ENCODE measurements at places on chromosomes 5 and 9.

- DNase-seq = no peak
Observed at GRCh38 chr9:1469996-1470395, 419.8 kb downstream of the DMRT2 start.

DNA sequence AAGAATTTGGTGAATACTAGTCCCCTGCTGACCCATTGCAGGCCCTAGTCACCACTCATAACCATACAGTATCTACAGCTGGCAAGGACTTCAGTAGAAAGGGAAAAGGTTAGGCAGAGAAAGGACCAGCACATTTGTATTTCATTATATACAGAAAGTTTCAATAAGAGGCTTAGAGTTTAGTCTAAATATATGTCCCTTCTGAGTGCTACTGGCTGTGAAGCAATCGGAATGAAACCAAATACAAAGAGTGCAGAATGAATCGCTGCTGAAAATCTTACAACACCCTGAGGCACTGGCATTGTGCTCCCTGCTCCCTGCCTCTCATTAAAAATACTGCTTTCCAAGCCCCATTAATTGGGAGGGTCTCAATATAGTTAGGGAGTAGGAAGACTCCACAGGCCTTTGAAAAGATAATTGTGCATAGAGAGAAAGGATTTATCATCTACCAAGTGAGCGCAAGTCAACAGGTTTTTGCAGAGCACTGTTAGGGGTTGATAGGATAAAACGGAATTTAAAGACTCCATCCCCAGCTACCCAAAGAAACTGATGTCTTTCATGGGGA is 110.8 kb downstream of the SLC1A3 start:
- DNase-seq = no peak

GRCh38 chr9:27880156-27880555 is 306.9 kb upstream of the C9orf72 start:
- no peak for DNase-seq

- no peak for DNase-seq
Observed at GRCh38 chr5:114430532-114430931, 68.7 kb downstream of the KCNN2 start.

GRCh38 chr5:1894243-1894642 is 11.5 kb upstream of the IRX4 start:
- DNase-seq = no peak

GRCh38 chr5:94545870-94546625 is 72.4 kb downstream of the KIAA0825 start:
- DNase-seq = no peak

DNA sequence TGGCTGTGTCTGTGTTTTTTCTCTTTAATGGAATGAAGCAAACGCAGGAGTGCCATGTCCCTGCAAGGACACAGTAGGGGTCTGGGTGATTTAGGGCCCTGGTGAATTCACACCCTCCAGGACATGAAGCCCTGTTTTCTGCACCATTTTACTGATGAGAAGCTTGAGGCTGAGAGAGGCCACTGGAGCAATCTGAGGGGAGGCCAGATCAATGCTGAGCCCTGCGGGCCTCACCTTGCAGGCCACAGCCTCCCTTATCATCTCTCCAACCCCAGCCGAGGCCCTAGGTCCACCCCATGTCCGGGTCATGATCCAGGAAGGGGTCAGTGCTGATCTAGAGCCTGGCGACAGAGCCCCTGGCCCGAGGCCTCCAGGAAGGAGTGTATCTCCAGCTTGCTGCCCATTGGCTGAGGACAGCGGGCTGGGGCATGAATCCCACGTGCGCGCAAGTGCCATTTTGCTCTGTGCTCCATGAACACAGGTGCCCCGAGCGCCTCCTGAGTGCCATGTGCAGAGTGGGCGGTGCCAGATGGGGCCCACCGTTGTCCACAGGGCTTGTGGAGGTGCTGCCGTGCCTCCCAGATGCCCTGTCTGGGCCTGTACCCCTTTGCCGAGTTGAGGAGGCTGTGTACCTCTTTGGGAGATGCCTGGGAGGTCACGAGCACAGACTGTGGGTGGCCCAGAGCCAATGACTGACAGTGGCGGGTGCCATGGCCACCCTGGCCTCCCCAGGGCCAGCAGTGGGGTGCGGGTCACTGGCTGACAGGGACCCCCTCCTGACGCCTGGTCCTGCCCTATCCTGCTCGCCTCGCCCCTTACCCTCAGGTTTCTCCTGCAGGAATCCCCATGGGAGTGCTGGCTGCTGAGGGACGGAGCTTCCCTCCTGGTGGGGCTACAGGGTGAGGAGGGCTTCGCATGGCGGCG is 32.3 kb upstream of the LPCAT1 start:
- DNase-seq = no peak

DNA sequence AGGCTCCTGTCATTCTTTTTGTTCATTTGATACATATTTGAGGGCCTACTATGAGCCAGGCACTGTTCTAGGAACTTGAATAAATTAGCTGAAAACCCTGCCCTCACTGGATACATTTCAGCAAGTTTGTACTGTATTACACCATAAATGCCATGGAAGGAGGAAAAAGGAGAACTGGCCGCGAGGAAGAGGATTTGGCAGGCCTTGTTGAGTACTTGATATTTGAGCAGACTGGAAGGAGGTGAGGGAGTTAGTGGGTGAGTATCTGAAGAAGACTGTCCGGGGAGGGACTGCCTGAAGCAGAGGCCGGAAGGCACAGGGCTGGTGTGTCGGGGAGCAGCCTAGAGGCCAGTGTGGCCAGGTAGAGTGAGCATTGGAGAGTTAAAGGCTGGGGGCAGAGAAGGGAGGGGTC is 4.5 kb downstream of the SNX30 start:
- DNase-seq = no peak

DNA sequence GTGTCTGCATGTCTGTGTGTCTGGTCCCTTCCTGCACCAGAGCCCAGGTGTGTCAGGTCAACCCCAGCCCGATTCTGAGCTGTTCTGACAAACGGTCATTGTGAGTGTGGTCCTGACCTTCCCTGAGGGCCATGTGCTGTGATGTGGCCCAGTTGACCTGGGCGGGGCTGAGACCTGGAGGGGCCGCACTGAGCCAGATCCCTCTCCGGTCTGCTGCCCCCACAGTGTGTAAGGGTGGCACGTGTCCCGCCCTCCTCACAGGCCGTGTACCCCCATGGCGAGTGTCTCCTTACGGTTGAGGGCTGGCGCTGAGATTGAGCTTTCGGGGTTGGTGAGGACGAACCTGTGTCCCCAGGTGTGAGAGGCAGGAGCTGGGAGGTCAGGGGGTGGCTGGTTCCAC is 136.5 kb downstream of the MRPL36 start:
- DNase-seq = peak; percentile 5

- DNase-seq = peak; percentile 69
Observed at GRCh38 chr9:69412741-69413150, 87.7 kb downstream of the ENTREP1 start.

- DNase-seq = no peak
Observed at GRCh38 chr5:146779211-146779869, 99.2 kb downstream of the PPP2R2B start.

DNA sequence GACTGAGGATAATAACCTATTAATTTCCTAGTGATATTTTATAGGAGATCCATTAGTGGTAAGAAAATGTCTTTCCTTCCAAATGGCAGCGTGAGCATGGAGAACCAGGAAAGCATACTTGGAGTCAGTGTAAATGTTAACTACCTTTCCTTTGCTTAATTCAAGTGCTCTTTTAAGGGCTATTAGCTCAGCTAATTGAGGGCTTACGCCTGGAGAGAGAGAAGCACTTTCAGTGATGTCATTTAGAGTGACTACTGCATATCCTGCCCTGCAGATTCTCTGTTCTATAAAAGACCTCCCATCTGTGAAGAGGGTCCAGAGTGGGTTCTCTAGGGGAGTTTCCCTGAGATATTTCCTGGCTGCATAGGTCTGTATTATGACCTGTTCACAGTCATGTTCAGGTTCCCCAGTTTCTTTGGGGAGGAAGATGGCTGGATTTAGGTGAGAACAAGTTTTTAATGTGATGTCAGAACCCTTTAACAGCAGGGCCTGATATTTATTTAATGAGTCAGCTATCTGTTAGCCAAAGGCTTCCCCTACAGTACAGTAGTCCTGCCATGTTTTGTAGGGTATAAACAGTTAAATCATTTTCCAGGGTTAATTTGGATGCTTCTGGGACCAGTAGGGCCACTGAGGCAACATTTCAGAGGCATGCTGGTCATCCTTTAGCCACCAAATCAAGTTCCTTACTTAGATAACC is 89.6 kb downstream of the TRIM36 start:
- no peak for DNase-seq

GRCh38 chr5:179852993-179853547 is 5.5 kb downstream of the MRNIP start:
- no peak for DNase-seq

GRCh38 chr5:132000677-132001453 is 10.6 kb downstream of the ACSL6 start:
- DNase-seq = no peak

- no peak for DNase-seq
Observed at GRCh38 chr9:93057703-93058354, 672 bp upstream of the SUSD3 start.

GRCh38 chr5:66829826-66830225 is 233.6 kb downstream of the MAST4 start:
- DNase-seq = no peak

DNA sequence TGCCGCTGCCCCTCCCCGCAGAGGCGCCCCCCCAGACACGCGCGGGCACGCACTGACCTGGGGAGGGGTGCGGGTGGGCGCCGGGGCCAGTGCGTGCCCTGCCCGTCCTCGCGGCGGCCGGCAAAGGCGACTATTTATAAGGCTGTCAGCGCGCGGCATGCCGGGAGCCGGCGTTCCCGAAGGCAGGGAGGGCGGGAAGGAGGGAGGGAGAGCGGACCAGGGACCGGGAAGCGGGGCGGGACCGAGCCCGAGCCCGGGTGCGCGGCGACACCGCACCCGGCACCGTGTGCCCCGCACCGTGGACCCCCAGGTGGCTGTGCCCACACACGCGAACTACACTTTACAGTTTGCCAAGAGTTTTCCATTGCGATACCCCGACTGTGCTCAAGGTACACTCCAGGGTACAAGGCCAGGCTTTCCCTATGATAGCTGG is at the start of gene AK1:
TSS of gene AK1 (minus strand) at position 110 of the 433 bp plus-strand sequence. CDS start 3,058 bp downstream, outside the sequence.
- DNase-seq = peak; percentile 87

DNA sequence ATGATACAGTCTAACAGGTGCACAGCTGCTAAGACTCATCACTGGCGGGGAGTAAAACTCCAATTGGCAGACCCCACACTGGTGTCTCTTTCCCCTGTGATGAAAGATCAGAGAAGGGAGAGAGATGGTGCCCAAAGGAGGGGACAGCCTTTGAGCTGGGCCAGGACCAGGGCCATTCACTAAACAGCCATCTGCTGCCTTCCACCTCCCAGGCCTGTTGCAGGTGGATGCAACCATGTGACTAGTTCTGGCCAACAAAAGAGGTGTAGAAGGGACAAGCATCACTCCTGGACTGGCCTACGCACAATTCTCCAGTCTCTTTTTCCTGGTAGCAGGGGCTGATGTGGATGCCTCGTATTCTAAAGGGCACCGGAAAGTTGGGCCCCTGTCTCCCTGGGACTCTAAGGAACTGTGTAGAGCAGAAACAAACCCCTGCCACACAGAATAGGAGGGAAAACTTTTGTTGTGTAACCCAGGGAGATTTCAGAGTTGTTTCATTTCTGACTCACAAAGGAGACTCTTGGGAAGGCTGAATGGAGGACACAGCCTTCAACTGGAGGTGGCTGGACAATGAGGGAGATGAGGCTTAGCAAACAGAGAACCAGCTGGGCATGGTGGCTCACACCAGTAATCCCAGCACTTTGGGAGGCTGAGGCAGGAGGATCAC is 26.9 kb downstream of the TNIP1 start:
- DNase-seq = no peak

GRCh38 chr9:100640447-100641050 is 62.7 kb downstream of the CAVIN4 start:
- DNase-seq = no peak

- DNase-seq = no peak
Observed at GRCh38 chr5:126456217-126456820, 33.1 kb downstream of the GRAMD2B start.

DNA sequence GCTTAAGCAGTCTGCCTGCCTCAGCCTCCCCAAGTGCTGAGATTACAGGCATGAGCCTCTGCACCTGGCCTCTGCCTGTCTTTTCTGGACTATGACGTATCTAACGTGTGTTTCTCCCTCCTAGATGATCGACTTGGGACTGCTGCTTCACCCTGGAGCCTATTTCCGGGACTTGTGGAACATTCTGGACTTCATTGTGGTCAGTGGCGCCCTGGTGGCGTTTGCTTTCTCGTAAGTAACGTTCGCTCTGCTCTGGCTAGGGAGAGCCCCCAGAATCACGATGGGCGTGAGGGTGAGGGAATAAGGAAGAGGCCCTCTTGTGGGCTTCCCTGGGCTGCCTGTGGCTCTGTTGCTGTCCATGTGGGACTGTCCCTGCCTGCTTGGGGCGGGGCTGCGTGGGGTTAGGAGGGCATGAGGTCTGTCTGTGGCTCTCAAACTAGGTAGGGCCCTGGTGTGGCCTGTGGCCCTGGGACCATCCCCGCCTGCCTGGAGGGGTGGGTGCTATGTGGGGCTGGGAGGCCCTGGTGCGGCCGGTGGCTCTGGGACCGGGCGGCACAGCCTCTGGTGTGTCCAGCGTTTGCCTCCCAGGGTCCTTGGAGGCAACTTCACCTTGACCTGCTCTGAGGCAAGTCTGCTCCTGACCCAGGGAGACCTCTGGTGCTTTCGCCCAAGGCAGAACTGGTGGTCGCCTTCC is 171.7 kb downstream of the CACNA1B start:
- DNase-seq = no peak

- no peak for DNase-seq
Observed at GRCh38 chr9:6567140-6567591, 78.4 kb downstream of the GLDC start.

DNA sequence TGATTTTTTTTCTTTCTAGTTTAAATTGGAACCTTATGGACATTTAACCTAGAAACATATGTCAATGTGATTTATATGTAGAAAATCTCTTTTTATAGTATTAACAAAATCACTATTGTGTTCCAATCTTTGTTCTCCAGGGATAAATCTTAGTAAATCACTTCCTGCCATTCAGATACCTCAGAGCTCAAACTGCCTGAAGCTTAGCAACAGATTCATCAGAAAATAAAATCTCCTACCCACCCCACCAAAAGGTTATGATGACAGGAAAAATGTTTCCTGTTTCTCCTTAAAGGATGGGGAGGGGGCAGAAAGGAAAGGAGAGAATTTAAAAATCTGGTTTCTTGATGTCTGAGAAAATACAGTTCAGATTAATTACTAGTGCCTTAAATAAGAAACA is 105.0 kb upstream of the TUT7 start:
- no peak for DNase-seq

DNA sequence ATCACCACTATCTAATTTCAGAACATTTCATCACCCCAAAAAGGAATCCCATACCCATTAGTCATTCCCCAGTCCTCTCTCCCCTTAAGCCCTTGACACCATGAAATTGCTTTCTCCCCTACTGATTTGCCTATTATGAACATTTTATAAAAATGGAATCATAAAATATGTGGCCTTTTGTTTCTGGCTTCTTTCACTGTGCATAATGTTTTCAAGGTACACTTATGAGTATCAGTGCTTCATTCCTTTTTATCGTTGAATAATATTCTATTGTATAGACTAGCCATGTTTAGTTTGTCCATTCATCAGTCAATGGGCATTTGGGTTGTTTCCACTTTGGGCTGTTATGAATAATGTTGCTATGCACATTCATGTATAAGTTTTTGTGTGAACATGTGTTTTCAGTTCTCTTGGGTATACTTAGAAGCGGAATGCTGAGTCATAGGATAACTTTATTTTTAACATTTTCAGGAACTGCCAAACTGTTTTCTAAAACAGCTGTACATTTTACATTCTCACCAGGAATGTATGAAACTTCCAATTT is 40.4 kb upstream of the FGF1 start:
- no peak for DNase-seq

All from left ventricle myocardium inferior (tissue), 1 donor.